ENCODE measurements at places on chromosomes 5 and 9.

- H3K4me1 ChIP-seq, result peaks cover 9% of the 10 kb centered on the region
- DNase-seq, result no peak
- H3K36me3 ChIP-seq, result no peaks in the 10 kb centered on the region
Observed at GRCh38 chr9:16830806-16831205, 39.7 kb downstream of the BNC2 start.

GRCh38 chr5:38338455-38338854 is 80.1 kb downstream of the EGFLAM start:
- no peaks in the 10 kb centered on the region for H3K36me3 ChIP-seq
- H3K27ac ChIP-seq, result no peak overlapping the region
- H3K4me1 ChIP-seq, result no peaks in the 10 kb centered on the region

GRCh38 chr5:443239-444151 is 519 bp downstream of the EXOC3 start:
- peak; percentile 52 for DNase-seq
- H3K27me3 ChIP-seq, result no peaks in the 10 kb centered on the region
- H3K4me3 ChIP-seq, result peak overlapping the region; percentile 88
- H3K4me1 ChIP-seq, result peaks cover 17% of the 10 kb centered on the region
- peaks cover 24% of the 10 kb centered on the region for H3K36me3 ChIP-seq

DNA sequence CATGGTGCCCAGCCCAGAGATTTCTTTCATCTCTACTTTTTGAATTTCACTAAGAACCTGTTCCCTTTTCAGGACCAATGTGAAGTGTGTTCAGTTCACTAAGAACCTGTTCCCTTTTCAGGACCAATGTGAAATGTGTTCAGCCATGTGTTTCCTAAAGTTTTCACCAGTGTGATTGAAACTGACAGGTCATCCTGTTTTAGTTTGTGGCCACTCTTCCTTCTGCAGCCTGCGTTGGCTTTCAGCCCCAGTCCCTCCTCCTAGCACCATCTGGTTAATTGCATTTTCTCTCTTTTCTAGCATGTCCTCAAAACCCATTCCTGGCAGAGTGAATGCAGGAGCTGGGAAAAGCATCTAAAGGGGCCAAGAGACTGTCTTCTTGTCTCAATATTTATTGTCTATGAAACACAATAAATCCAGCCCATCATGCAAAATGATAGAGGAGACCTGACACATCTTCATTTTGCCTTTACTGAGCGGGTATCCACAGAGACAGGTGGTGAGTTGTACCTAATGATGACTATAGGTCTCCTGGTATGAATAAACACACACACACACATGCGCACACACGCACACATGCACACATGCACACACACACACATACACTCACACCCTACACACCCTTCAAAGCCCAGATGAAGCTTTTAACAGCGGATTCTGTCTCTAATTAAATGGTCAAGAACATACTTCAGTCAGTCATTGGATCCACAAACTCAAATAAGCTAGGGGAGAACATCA is 6.1 kb upstream of the PANK3 start:
- H3K27me3 ChIP-seq, result no peaks in the 10 kb centered on the region
- no peaks in the 10 kb centered on the region for H3K36me3 ChIP-seq
- no peaks in the 10 kb centered on the region for H3K4me1 ChIP-seq
- no peak overlapping the region for H3K27ac ChIP-seq

GRCh38 chr9:84748112-84748511 is 78.6 kb downstream of the NTRK2 start:
- no peak overlapping the region for H3K4me3 ChIP-seq
- no peaks in the 10 kb centered on the region for H3K4me1 ChIP-seq
- no peak for DNase-seq

GRCh38 chr5:10586008-10586407 is 22.1 kb downstream of the ANKRD33B start:
- H3K4me3 ChIP-seq, result no peak overlapping the region
- H3K27ac ChIP-seq, result no peak overlapping the region
- H3K27me3 ChIP-seq, result no peaks in the 10 kb centered on the region
- peaks cover 8% of the 10 kb centered on the region for H3K4me1 ChIP-seq
- DNase-seq, result no peak

DNA sequence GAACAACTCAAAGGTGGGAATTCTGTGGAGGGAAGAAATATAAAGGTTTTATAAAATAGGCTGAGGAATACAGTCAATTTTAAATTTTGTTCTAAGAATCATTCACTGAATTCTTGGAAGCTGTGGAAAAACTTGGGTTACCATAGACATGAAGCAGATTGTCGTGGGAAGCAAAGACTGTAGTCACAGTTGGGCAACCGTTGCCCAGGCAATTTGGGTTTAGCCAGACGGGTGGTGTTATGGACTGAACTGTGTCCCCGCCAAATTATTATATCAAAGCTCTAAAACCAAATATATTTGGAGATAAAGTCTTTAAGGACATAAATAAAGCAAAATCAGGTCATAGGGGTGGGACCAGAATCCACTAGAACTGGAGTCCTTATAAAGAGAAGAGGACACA is 463.7 kb upstream of the CTNND2 start:
- no peak overlapping the region for H3K27ac ChIP-seq
- no peaks in the 10 kb centered on the region for H3K27me3 ChIP-seq

DNA sequence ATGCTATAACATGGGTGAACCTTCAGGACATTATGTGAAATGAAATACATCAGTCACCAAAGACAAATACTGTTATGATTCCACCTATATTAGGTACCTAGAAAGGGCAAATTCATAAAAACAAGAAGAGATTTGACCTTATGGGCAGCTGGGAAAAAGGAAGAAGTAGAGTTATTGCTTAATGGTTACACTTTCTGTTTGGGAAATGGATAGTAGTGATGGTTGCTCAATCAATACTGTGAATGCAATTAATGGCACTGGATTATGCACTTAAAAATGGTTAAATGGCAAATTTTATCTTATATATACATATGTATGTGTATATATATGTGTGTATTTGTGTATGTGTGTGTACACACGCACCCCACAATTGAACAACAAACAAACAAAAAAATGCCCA is 15.2 kb downstream of the FKBP15 start:
- no peaks in the 10 kb centered on the region for H3K27me3 ChIP-seq
- no peaks in the 10 kb centered on the region for H3K4me1 ChIP-seq

DNA sequence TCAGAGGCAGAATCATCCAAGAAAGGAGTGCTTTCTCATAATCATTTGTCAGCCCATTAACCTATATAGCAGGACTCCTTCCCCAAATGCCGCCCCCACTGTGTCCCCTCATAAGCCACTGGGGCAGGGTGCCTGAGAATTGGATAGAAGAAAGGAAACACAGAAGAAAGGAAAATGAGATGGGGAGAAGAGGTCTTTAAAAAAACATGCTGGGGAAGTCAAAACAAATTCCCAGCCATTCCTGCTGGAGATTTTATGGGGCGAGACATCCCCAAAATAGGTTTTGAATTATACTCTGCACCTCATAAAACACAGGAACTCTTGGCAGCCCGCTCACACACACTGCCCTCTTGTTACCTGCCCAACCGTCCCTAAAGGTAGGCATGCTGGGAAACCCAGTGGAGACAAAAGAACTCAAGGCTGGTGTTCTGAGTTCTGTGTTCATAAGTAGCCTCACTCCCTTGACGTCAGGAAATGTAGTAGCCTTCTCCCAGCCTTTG is 19.7 kb downstream of the ASTN2 start:
- H3K27me3 ChIP-seq, result no peaks in the 10 kb centered on the region
- H3K36me3 ChIP-seq, result no peaks in the 10 kb centered on the region
- H3K27ac ChIP-seq, result no peak overlapping the region
- no peak for DNase-seq

- no peaks in the 10 kb centered on the region for H3K36me3 ChIP-seq
- H3K27me3 ChIP-seq, result no peaks in the 10 kb centered on the region
- DNase-seq, result no peak
- H3K4me1 ChIP-seq, result no peaks in the 10 kb centered on the region
- H3K4me3 ChIP-seq, result no peak overlapping the region
Observed at GRCh38 chr5:65084795-65085515, 316.2 kb downstream of the CWC27 start.

DNA sequence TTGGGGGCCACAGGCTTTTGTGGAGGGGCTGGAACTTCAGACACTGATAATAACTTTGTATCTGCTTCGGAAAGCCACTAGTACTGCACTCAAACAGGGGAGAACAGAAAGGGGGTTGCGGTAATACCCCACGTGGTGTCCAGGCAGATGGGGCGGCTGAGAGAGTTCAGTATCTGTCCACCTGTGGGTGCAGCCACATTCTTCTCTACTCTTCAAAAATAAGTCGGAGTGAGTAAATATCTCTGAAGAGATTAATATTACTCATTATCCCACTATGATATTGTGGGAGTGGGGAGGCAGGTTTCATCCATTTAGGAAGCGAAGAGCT is 102.1 kb upstream of the SSBP2 start:
- H3K4me1 ChIP-seq, result peaks cover 66% of the 10 kb centered on the region
- no peaks in the 10 kb centered on the region for H3K27me3 ChIP-seq
- H3K36me3 ChIP-seq, result no peaks in the 10 kb centered on the region
- peak overlapping the region; percentile 95 for H3K27ac ChIP-seq

- no peaks in the 10 kb centered on the region for H3K36me3 ChIP-seq
- H3K27ac ChIP-seq, result no peak overlapping the region
- H3K4me1 ChIP-seq, result no peaks in the 10 kb centered on the region
- H3K4me3 ChIP-seq, result no peak overlapping the region
Observed at GRCh38 chr9:101201630-101202029, 173.1 kb downstream of the PLPPR1 start.

DNA sequence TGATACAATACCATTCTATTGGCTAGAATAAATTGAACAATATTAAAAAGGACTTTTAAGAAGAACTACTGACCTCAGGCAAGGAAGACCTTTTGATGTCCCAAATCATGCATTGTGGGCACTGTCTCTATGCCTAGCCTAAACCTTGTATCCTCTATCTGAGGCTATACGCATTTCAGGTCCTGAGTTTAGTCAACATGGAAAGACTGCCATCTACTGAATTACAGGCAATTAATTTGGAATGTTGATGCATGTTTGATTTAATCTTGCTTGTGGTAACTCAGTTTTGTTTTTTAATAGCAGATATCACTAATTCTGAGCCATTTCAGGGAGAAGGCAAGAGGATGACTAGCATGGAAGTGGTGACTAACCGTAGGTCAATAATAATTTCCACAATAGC is 585.3 kb upstream of the CCNG1 start:
- no peak for DNase-seq
- H3K27ac ChIP-seq, result no peak overlapping the region
- no peaks in the 10 kb centered on the region for H3K36me3 ChIP-seq
- no peaks in the 10 kb centered on the region for H3K27me3 ChIP-seq
- H3K4me3 ChIP-seq, result no peak overlapping the region

DNA sequence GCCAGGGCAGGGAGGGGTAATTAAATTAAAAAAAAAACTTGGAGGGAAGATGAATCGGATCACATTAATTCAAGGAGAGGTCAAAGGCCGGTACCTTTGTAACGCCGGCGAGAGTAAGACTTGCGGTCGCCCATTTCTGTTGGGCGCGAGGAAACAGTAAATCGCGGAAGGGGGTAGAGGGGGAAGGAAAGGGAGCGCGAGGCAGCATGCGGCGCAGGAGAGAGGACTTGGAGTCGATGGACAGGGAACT is 324 bp upstream of the RGMB start:
- H3K27ac ChIP-seq, result peak overlapping the region; percentile 97
- H3K4me3 ChIP-seq, result peak overlapping the region; percentile 92
- H3K4me1 ChIP-seq, result peaks cover 36% of the 10 kb centered on the region
- H3K27me3 ChIP-seq, result no peaks in the 10 kb centered on the region
- H3K36me3 ChIP-seq, result no peaks in the 10 kb centered on the region

- no peak overlapping the region for H3K4me3 ChIP-seq
- H3K36me3 ChIP-seq, result no peaks in the 10 kb centered on the region
- no peaks in the 10 kb centered on the region for H3K27me3 ChIP-seq
- H3K27ac ChIP-seq, result no peak overlapping the region
Observed at GRCh38 chr9:107759823-107760166, 270.2 kb upstream of the KLF4 start.

DNA sequence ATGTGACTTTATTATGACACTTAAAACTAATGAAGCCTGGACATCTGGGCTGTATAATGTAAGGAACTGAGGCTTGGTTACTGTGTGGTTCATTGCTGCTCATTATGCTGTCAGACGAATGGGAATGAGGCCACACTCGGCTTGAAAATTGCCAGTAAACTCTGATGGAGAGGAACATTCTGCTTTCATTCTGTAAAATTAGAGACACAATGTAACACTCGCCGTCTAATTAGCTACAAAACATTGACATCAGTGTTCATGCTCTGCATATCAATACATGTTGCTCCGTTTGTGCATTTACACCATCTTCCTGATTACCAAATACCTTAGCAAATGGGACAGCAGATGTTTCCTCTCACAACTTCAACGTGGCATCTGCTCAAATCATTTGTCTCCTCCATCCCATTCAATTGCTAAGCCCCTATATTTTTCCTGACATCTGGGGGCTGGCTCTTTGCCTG is 133.0 kb downstream of the SLC28A3 start:
- H3K4me3 ChIP-seq, result no peak overlapping the region
- H3K4me1 ChIP-seq, result no peaks in the 10 kb centered on the region

DNA sequence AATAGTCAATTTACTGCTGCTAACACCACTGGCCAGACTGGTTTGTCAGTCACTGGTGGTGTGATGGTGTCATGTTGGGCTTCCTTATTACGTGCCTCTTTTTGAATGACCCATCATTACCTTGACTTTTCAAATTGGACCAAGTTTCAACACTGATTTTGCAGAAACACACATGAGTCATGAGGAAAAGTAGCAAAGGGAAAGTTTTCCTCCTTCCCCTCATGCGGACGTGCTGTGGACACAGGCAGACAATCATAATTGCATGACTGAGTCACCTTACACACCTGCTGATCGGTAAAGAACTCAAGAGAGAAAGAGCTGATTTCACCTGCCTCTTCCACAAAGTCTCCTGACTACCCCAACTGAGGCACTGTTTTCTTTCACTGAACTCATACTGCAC is 324.5 kb downstream of the ARRDC3 start:
- H3K4me3 ChIP-seq, result no peak overlapping the region
- no peaks in the 10 kb centered on the region for H3K36me3 ChIP-seq
- H3K27ac ChIP-seq, result no peak overlapping the region

- no peaks in the 10 kb centered on the region for H3K36me3 ChIP-seq
- no peaks in the 10 kb centered on the region for H3K27me3 ChIP-seq
- peaks cover 4% of the 10 kb centered on the region for H3K4me1 ChIP-seq
- H3K4me3 ChIP-seq, result no peak overlapping the region
- DNase-seq, result no peak
- H3K27ac ChIP-seq, result no peak overlapping the region
Observed at GRCh38 chr5:127022846-127023245, 7.5 kb downstream of the MARCHF3 start.

GRCh38 chr5:40416098-40416497 is 263.6 kb upstream of the PTGER4 start:
- H3K4me1 ChIP-seq, result no peaks in the 10 kb centered on the region
- no peaks in the 10 kb centered on the region for H3K27me3 ChIP-seq
- no peak overlapping the region for H3K4me3 ChIP-seq
- no peaks in the 10 kb centered on the region for H3K36me3 ChIP-seq

DNA sequence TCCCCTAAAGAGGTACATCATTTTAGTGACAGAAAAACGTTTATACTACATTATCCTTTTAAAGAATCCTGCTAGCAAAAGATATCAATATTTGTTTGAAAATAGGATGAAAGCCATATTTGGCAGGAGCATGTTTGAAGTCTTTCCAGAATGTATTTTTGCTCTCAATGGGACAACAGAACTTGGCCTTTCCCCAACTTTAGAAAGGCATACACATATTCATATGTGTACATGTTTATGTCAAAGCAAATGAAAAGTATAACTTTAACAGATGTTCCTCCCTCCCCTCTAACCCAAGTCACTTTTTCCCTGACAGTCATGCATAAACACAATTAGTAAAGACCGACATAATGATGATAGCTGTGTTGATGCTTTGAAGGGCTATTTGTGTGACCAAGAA is 427.8 kb upstream of the CDH6 start:
- no peak for DNase-seq
- no peak overlapping the region for H3K27ac ChIP-seq
- no peak overlapping the region for H3K4me3 ChIP-seq
- H3K27me3 ChIP-seq, result no peaks in the 10 kb centered on the region
- no peaks in the 10 kb centered on the region for H3K4me1 ChIP-seq
